ENCODE measurements at places on chromosomes 4 and X.

- DNase-seq: no peak
Observed at GRCh38 chr4:184529283-184529682, 54.9 kb upstream of the IRF2 start.

- no peak for DNase-seq
Observed at GRCh38 chrX:45758738-45759397, 558.2 kb upstream of the DIPK2B start.

DNA sequence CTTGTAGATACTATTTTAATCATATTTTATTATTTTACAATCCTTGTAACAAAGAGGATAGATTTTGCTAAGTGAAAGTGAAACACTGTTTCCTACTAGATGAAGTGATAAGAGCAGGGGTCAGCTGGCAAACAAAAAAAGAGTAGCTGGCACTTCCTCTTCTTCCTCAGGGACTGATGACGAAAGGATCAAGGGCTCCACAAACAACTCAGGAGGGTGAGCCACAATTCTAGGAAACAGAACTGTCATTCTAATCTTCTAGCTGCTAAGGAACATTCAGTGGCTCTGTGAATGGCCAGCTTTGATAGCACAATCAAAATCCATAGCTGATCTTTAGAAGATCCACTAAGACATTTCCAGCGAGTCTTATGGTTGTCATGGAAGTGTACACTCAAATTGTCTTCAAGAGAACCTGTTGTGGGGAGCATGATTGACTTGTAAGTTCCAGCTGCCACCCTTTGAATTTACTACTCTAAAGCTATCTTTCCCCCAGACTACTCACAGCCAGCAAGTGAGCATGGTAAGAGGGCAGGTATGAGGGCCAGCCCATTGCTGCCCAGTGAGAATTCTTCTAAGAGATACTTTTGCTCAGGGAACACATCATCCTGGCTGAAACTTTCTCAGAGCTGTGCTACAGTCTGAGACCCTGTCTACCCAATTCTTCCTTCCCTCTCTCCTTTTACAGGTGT lies 275.7 kb upstream of the RASGEF1B start:
- no peak for DNase-seq

GRCh38 chrX:39528161-39528916 lies 569.4 kb downstream of the BCOR start:
- DNase-seq: no peak

DNA sequence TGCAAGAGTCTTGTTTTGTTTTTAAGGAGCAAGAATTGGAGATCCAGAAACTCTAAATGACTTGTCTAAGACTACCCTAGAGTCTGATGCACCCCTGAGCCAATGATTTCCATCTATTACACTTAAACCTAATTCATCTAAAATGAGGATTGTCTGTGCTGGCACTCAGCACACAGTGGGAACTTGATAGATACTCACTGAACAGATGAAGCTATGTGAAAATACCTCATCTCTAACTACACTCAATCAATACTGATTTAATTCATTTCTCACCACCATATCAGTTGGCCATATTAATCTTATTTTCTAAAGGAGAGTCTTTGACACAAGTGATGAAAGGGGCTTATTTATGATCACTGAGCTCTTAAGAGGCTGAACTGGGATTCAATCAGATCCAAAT lies 262.1 kb downstream of the HS3ST1 start:
- DNase-seq: no peak

GRCh38 chr4:70892086-70892769 lies 9.9 kb upstream of the MOB1B start:
- no peak for DNase-seq

GRCh38 chr4:87038837-87039615 lies 104.2 kb downstream of the AFF1 start:
- no peak for DNase-seq

DNA sequence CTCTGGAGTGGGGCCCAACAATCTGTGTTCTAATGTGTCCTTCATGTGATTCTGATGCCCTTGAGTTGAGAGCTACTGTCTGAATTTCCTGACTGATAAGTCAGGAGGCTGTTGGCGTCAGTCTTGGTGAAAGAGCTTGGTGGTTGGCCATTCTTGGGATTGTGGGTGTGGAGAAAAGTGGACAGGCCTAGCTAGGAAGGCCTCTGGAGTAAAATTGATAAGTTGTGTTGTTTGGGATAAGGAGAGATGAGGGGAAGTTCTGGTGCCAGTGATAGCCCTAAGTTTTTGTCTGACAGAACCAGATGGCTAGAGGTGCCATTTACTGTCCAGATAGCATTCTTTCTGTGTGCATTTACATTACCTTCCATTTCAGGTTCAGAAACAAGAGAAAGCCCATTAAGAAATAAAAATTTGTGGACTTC lies 11.7 kb downstream of the NSD2 start:
- DNase-seq: no peak

GRCh38 chrX:47802589-47802988 lies 34.1 kb upstream of the ZNF81 start:
- no peak for DNase-seq

DNA sequence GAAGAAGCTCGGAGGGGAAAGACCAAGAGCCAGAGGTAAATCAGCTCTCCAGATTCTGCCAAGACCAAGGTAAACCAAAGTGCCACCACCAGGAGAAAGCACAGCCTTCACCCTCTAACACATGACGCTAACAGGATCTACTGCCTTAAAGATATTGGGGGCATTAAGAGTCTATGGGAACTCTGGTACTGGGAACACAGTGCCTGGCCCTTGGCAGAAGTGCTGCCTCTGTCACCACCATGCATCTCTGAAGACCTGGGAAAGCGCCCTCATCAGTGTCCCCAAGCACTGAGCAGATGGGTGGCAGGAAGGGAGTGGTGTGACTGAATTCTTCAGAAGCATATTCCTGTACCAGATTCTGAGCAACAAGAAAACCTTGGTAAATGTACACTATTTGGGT lies 1.3 kb downstream of the QDPR start:
- DNase-seq: no peak

DNA sequence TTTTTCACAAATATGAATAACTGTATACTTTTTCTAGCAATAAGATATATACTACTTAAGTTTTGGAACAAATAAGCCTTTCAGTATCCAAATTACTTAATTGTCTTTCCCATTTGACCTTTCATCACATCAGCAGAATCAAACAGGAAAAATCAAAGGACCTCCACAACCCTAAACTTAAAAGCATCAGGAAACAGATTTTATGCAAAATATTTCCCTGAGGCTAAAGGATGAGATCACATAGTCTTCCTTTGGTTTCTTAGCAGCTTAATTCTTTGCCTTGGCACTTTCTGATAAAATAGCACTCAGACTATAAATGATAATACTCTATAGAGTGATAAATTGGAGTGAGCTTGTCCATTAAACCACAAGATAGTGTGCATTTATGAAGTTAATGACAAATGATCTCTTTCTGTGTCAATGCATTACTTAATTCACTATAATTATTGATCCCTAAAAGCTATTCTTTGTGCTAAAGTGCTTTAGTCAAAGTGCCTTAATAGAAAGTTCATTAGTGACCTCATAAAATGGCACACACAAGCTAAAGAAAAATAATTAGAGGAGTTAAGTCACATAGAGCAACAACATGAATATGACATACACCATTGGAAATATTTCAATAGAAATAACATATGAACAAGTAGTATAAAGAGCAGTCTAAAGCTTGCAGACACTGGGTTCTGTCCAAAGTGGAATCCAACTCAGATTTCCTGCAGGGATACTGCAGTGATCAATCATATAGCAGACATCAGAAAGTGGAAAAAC lies 15.7 kb upstream of the NDST3 start:
- DNase-seq: no peak

DNA sequence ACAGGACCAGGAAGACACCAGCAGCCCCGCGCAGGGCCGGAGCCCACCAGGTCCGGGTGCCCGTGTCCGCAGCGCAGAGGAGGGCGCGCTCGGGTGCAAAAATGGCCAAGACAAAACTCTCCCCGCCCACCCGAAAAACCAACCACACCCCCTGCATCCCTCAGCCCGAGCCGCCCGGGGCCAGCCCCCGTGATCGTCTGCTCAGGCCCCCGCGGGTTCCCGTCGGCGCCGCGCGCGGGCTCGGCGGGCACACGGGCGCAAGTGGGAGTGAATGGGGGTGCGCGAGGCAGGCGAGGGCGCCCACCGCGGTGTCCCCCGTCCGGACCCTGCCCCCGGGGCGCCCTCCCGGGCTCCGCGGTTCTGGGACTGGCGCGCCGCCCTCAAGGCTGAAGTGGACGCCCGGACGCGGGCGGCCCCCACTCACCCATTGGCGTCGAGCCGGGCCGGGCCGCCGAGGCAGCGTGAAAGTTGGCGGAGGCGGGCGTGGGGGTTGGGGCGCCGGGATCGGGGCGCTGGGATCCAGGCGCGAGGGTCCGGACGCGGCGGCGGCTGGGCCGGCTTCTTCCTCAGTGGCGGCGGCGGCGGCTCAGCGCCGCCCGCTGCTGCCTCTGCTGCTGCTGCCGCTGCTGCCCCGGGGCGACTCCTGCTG lies 393 bp downstream of the SH3KBP1 start:
- DNase-seq: peak; percentile 41

DNA sequence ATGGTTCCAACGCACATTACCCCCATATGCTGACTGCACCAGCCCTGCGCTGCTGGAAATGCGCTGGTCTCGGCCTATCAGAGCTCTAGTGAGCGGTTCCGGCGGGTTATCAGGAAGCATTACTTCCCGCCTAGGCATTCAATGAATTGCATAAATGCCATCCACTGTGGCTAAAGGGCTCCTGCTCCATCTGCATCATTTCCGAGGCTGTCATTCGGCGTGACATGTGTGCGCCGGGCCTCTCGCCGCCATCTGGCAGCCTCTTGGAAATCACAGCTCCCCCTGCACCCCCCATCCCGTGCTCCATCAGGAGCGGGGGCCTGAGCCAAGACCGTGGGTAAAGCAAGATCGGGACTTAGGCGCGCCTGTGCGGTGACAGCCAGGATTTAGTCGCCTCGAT lies 64.4 kb downstream of the SEPSECS start:
- DNase-seq: no peak

- no peak for DNase-seq
Observed at GRCh38 chr4:2270341-2271165, 8.6 kb upstream of the MXD4 start.

GRCh38 chrX:153778684-153779101 lies 2.1 kb upstream of the SRPK3 start:
- DNase-seq: no peak

DNA sequence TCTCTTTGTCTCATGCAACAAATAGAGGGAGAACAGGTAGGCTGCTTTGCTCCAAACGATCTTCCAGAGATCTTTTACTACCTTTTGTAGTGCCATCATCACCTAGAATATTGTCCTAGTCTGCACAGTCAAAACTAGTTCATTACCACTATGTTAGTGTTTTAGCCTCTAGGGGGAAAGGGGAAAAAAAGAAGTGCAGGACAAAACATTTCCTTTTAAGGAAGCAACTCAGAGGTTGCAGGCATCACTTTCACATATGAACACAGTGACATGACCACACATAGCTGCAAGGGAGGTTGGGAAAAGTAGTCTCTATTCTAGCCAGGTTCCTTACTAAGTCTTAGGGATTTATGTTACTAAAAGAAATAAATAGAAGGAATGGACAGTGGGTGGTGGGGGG lies 39.3 kb upstream of the RAP2C start:
- no peak for DNase-seq

DNA sequence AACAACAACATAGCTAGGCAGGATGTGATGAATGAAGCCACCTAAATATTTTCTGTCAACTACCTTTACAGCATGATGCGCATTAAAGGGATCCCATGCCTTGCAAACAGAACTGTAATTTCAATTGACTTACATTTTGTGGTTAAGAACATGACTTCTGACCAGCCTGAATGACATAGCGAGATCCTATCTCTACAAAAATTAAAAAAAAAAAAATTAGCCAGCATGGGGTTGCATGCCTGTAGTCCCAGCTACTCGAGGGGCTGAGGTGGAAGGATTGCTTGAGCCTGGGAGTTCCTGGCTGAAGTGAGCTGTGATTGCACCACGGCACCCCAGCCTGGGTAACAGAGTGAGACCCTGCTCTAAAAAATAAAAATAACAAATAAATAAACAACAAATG lies 680.6 kb downstream of the IQCM start:
- no peak for DNase-seq

GRCh38 chrX:127568691-127569090 lies 483.5 kb downstream of the ACTRT1 start:
- DNase-seq: no peak

GRCh38 chr4:149031399-149031798 lies 589.2 kb upstream of the NR3C2 start:
- DNase-seq: no peak

DNA sequence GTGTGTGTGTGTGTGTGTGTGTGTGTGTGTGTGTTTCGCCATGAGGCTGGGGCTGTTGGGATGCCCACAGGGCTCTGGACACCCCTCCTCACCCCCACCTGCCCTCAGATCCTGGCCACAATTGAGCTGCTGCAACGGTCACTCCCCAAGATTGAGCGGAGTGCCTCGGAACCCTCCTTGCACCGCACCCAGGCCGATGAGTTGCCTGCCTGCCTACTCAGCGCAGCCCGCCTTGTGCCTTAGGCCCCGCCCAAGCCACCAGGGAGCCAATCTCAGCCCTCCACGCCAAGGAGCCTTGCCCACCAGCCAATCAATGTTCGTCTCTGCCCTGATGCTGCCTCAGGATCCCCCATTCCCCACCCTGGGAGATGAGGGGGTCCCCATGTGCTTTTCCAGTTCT lies 10.2 kb downstream of the ARAF start:
- no peak for DNase-seq

GRCh38 chrX:114889481-114889880 lies 127.9 kb downstream of the IL13RA2 start:
- DNase-seq: no peak

DNA sequence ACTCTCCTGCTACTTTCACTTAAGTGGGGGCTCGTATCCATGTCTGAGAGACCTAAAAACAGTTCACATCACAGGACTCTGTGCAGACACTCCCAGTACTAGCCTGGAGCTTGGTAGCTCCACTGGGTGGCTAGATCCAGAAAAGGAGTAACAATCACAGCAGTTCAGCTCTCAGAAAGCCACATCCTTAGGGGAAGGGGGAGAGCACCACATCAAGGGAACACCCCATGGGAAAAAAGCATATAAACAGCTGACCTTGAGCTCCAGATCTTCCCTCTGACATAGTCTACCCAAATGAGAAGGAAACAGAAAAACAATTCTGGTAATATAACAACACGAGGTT lies 175.8 kb downstream of the FAM13A start:
- DNase-seq: no peak

DNA sequence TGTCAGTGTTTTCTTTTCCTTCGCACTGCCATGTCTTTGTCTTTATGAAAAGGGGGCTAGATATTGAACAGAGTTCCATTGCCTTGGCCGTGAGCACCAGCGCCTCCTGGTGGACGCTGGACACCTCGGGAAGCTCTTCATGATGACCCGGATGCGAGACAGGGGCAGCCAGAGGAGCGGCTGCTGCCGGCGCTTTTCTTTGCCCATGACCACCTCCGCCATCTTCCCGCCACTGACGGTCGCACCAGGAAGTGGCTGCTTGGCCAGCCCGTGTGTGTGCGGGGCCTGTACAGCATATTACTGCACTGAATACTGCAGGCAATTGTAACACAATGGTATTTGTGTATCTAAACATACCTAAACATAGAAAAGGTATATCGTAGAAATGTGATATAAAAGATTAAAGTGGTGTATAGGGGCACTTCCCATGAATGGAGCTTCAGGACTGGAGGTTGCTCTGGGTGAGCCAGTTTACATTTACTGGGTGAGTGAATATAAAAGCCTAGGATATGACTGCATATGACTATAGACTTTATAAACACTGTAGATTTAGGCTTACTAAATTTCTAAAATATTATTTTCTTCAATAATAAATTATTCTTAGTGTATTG lies 15.8 kb upstream of the GRIA2 start:
- DNase-seq: no peak

- no peak for DNase-seq
Observed at GRCh38 chr4:168713253-168713652, 216.4 kb downstream of the PALLD start.

GRCh38 chrX:112368371-112368770 lies 285.8 kb upstream of the TRPC5 start:
- no peak for DNase-seq
